ENCODE measurements at places on chromosomes 1 and 21.

DNA sequence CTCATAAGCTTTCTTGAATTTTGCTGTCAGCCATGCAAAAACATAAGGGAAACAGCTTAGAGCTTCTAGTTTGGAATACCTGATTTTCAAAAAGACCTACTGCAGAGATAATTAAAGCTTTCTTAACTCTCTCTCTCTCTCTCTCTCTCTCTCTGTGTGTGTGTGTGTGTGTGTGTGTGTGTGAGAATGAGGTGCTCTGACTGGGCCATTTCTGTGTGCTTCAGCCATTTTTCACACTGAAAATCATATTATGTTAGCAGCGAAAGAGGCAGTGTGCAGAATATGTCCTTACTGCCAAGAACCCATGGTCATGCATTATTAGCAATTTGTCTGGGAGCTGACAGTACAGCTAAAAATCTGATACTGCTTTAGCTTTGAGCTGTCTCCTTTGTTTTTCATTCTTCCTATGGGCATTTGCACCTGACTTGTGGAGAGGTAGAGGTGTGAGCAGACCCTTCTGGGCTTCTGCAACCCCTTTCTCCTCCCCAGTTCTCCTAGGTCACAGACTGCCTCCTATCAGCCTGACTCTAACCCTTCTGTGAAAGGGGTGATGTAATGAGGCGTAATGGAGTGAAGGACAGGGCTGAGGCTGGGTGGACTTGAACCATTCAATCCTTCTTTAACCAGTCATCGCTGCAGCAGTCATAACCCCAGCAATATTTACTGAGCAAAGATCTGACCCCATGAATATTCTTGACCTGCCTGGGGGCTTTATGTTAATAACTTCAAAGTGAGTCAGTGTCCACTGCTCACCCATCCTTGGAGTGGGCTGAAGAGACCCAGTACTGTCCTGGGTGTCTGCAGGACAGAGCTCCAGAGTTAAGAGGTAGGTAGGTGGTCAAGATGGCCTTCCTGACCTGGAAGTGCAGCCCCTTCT is 61.2 kb downstream of the SYT6 start:
- no peak for DNase-seq

- DNase-seq, result no peak
These were observed at the start of gene CAPN9 for GRCh38 chr1:230747127-230747730. TSS of gene CAPN9 (plus strand) at chr1:230747388. CDS start at chr1:230747497, 109 bp downstream.

GRCh38 chr1:59258412-59259032 is 38.4 kb upstream of the FGGY start:
- no peak for DNase-seq

DNA sequence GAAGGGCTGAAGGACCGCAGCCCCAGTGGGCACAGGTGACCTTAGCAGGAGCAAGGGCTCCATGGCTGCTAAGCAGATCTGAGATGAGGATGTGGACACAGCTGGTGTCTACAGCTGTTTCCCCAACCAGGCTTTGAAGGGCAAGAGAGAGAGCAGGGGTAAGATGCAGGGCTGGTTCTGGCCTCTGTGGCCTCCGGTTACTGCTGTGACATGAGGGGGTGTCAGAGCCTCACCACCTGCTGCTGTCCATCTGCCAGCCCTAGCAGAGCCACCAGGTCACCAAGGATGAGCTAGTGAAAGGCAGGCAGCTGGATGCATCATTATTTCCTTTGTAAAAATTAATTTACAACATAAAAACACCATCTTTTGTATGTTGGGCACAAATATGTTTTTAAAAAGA is 33.4 kb downstream of the OBSCN start:
- DNase-seq, result no peak

DNA sequence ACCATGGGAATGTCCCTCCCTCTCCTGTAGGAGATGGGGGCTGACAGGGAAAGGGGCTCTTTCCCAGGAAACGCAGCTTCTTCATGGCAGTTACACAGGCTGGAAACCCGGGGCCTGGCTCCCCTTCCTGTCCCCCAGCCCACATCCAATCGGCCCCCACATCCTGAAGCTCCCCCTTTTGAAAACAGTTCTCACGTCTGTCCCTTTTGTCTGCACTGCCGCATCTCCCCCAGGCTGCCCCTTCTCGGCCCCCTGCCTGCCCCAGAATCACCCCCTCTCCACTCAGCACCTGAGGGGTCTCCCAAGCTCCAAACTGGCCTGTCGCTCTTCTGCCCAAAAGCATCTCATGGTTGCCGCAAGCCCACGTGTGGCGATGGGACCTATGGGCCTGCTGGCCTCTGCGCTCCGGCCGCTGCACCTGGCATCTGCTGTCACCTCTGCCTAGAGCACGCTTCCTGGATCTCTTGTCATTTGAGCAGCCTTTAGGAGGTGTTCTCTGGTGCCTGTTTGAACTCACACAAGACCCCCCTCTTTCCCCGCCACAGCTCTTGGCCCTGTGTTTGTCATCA is 867 bp downstream of the SLC1A7 start:
- no peak for DNase-seq

- DNase-seq, result no peak
These were observed 58.0 kb upstream of the RAB3GAP2 start for GRCh38 chr1:220330265-220330664.

GRCh38 chr1:185281245-185281644 is 35.8 kb downstream of the IVNS1ABP start:
- DNase-seq, result no peak

- DNase-seq, result no peak
These were observed 96.6 kb upstream of the ETV3 start for GRCh38 chr1:157234705-157235273.

DNA sequence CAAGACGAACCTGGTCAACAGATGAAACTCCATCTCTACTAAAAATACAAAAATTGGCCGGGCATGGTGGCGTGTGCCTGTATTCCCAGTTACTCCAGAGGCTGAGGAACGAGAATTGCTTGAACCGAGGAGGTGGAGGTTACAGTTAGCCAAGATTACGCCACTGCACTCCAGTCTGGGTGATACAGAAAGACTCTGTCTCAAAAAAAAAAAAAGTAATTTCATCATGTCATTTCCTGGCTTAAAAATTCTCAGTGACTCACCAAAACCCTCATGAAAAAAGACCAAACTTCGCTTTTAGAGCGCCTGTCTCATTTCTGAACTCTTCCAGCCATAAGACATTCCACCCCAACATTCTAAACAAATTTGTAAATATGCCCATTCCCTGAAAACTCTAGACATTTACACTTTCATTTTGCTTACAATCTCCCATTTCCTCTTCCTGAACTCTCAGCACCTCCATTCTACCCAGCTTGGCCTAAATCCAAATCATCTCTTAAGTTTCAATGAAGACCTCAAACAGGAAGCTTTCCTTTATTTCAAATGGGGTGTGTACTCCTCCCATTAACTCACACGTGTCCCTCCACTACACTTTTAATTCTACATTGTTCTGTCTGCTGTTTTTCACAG is 50.5 kb upstream of the PRRC2C start:
- DNase-seq, result no peak

- no peak for DNase-seq
These were observed 3.3 kb upstream of the FAM78B start for GRCh38 chr1:166170075-166170474.

- DNase-seq, result no peak
These were observed 276.1 kb downstream of the LMX1A start for GRCh38 chr1:165080253-165080896.

GRCh38 chr1:151043163-151043562 is 4.4 kb upstream of the C1orf56 start:
- DNase-seq, result no peak

GRCh38 chr1:210620867-210621488 is 292.3 kb downstream of the HHAT start:
- DNase-seq, result no peak

GRCh38 chr1:31588751-31589515 is 12.6 kb downstream of the TINAGL1 start:
- no peak for DNase-seq

GRCh38 chr21:38898422-38899096 is 92.8 kb downstream of the ETS2 start:
- no peak for DNase-seq

- DNase-seq, result no peak
These were observed 75.3 kb downstream of the S1PR1 start for GRCh38 chr1:101312147-101312546.

DNA sequence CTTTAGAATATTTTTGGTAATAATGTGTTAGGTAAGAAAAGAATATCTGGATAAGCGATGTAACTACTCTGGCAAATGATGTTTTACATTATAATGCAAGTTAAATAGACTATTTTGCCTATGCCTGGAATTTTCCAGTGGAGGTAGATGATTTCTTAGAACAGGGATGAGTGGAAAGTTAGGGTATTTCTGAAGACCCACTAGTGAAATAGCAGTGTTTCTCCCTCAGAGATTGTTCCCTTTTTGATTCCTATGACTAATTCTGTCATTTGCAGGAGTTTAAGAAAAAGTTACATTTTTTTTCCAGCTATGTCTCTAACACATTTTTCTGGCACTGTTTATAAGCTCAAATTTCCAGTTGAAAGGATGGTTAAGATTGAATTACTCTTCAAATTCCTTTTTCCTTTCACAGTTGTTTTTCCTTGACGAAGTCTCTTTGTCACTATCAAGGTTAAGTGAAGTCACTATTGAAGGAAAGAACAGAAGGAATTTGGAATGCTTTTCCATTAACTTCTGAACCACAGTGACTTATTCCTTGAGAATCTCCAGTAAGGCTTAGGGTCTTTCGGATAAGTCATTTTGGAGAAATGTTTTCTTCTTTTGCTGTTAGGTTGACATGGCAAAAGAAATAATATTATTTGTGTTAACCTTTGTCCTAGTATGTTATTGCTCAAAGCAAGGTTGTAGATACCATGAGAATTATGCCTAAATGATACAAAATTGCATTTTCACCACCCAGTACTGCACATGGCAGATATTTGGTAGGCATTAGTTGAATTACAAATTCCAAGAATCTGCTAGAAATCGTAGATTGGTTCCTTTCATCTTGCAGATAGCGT is 42.9 kb upstream of the ZNF326 start:
- DNase-seq, result no peak

DNA sequence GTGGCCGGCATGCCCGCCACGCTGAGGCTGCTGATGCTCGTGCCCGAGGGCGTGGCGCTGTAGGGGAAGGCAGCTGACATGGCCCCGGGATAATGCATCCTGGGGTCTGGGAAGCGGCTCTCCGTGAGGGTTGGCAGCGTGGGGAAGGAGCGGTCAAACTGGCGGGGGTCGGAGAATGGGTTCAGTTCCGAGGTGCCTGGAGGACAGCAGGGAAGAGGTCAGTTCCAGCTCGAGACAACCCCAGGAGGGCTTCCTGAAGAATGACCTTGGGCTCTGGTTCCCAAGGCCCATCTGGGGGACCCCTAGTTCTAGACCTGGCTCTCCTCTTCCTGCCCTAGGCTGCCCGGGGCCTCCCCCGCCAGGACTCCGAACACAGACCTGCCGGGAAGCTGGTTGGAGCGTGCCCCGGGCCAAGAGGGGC is 27.6 kb downstream of the RUNX3 start:
- no peak for DNase-seq

DNA sequence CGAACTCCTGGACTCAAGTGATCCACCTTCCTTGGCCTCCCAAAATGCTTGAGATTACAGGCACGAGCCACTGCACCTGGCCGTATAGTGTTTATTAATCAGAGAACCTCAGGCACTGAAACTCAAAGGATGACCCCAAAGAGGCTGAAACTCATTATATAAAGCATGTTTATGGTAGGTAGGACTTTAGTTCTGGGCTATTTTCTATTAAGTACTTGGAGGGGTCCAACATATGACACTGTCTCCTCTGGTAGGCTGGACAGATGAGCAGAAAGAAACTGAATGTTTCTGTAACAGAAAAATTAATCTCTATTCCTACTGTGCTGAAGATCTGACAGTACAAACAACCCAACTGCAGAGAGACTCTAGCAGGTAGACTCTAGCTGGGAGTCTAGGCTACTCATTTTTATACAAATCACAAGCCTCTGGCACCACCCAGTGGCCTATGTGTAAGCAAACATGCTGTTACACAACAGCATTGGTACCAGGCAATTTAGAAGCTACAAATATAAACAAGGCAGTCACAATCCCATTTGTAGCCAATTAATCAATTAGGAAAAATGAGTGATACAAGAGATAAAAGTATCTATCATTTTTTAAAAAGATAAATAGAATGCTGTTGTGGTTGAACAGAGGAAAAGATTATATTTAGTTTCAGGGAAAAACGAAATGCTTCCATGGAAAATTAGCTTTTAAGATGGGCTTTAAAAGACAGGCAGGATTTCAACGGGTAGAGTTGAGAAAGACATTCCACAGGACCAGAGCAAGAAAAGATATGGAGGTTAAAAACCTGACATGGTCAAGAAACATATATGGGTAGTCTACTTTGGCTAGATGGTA is 10.4 kb downstream of the DCAF8 start:
- DNase-seq, result no peak

DNA sequence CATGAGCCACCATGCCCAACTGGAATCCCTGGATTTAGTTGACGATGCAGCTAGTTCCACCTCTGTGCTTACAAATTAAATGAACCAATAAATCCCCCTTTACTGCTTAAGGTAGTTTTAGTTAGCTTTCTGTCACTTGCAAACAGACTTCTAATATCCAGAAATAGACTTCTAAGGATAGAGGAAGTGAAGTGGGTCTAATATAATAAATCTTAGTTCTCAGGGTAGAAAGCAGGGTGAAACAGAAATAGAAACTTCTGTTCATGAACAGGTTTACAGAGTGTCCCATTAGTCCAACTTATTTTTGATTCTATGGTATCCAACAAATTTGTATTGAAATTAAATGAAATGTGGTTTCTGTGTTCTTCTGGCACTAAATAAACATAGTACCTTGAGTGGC is 20.1 kb downstream of the BCAS2 start:
- DNase-seq, result no peak

- no peak for DNase-seq
These were observed 100.9 kb downstream of the PLPPR5 start for GRCh38 chr1:98903726-98904125.

- DNase-seq, result no peak
These were observed 19.7 kb downstream of the MRPS6 start for GRCh38 chr21:34093083-34093482.

- DNase-seq, result no peak
These were observed 182.0 kb upstream of the SGIP1 start for GRCh38 chr1:66351913-66352312.

GRCh38 chr1:204150702-204151551 is 917 bp downstream of the ETNK2 start:
- no peak for DNase-seq

- DNase-seq, result peak; percentile 52
These were observed 2.2 kb upstream of the NEGR1 start for GRCh38 chr1:72284348-72285073.

DNA sequence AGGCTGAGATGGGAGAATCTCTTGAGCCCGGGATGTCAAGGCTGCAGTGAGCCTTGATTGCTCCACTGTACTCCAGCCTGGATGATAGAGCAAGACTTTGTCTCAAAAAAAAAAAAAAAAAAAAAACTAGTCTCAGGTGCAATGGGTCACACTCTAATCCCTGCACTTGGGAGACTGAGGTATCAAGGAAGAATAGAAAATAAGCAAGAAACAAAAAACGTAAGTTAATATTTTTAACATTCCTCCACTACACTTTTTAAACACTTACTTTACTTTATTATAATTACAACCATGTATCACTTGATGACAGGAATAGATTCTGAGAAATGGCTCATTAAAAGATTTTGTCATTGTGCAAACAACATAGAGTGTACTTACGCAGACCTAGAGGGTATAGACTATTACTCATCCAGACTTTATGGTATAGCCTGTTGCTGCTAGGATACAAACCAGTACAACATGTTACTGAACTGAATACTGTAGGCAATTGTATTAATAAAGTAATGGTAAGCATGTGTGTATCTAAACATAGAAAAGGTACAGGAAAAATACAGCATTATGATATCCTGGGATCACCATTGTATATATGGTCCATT is 1244.1 kb upstream of the ADGRL4 start:
- DNase-seq, result no peak

GRCh38 chr1:180020017-180020416 is 65.4 kb downstream of the CEP350 start:
- no peak for DNase-seq

GRCh38 chr1:17233675-17234320 is 15.1 kb upstream of the PADI3 start:
- DNase-seq, result no peak

All from forelimb muscle (tissue), 1 donor.